Calu3 (cell line): ENCODE measurements at places on chromosomes 3 and 15. TPM values are rescaled to one million over a fixed set of nuclear protein-coding genes. Genes with fewer than 3 reads are reported as not detected.

Gene FBXW12
- total RNA-seq, result not detected in 2 replicates

Gene HHATL
- not detected in 2 replicates for total RNA-seq

Gene SMCO1
- not detected in 2 replicates for total RNA-seq

Gene KIF15
- 17.0 and 18.4 TPM in 2 replicates for total RNA-seq

Gene TRPM1
- not detected in 2 replicates for total RNA-seq

Gene CCDC54
- total RNA-seq, result not detected in 2 replicates

Gene CHRM5
- total RNA-seq, result not detected in 2 replicates

Gene MORC1
- total RNA-seq, result not detected in 2 replicates

DNA sequence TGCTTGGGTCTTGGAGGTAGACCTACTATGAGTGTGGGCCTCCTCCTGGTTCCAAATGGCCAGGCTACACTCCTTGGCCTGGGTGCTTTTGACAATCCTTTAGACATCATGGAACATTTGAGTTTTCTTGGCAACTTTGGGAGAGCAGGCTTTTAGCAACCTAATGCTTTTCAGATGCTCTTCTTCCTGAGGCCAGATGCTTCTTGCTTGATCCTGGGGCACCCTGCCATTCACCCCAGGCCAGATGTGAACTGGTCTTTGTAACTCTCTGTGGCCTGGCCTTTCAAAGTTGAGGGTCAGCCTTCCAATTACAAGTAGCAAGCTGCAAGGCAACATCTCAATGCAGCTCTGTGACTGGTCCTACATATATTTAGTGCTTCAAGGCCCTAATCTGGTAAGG is 40.5 kb downstream of the RTP1 start:
- DNase-seq, result no peak

GRCh38 chr3:71033681-71034220 is 549.8 kb downstream of the FOXP1 start:
- no peak for DNase-seq

DNA sequence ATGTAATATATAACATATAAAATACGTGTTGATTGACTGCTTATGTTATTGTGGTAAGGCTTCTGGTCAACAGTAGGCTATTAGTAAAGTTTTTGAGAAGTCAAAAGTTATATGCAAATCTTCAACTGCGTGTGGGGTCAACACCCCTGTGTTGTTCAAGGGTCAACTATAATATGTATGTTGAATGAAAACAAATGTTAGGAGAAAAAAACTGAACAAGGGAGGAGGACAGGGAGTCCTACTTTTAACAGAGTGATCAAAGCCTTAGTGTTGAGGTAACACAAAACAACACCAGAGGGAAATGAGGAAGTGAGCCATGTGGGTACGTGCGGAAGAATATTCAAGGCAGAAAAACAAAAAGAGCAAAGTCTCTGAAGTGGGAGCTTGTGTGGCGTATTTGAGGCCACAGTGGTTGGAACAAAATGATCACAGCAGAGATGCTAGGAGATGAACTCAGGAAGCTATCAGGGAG is 62.5 kb downstream of the SFMBT1 start:
- DNase-seq, result no peak

DNA sequence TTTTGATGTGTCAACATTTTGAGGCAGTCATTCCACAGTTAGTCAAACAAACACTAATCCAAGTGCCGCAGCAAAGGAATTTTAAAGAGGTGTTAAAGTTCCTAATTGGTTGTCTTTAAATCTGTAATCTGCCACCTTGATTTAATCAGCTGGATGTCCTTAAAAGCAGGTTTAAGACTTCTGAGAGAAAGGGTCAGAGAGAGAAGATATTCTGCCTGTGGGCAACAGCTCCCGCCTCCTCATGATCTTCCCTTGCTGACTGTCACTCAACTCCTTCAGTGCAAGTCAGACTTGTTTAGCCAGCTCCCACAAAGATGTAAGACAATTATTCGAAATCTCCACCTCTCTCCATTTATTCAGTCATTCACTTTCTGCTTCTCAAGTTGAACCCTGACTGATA is 92.6 kb upstream of the MYRIP start:
- no peak for DNase-seq

DNA sequence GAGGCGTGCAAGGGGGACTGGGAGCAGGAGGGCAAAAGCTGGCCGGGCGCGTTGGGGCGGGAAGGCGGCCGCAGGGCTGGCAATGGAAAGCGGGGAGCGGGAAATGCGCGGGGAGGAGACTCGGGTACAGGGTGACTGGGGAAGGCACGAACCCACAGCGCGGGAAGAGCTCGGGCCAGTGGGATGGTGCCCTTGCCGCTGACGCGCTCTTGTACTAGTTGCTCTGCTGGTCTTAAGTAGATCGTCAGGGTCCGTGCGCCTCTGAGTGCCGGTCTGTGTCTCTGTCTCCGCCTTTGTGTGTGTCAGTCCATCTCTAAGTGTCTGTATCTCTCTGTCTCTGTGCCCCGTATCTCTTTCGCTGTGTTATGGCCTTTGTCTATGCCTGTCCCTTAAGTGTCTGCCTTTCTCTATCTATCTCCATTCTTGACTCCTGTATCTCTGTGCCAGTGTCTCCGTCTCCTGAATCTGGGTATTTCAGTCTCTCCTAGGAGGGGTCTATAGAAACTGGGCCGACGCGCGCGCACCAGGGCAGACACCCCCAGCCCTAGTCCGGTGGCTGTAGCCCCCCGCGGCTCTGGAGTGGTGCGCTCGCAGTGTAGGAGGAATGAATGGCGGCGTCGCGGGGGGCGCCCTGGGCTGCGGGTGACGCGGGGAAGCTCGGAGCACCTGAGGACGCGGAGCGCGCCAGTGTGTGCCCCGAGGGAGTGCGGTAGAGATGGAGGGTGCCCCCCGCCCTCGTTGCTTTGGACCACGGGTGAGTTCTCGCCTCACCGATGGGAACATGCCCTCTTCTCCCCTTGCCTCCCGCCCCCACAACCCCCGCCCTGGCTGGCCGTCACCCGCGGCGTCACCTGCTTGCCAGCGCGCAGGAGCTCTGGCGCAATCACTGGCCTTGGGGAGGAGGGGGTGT is 756 bp upstream of the CAMK2N2 start:
- DNase-seq, result peak; percentile 47

DNA sequence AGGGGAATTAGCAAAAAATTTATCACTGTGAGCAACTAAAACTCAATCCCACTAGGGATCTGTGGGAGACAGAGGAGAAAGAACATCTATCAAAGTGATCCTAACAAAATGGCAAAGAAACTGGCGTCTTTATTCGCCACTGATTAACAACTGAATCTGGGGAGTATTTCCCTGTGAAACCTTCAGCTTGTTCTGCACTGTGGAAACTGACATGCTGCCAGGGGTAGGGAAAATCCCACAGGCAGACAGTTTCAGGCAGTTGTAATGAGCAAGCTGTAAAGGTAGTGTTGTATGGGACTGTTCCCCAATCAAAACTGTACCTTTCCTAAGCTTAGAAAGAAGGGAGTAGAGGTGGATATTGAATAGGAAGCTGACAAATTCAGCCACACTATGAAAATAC is 611.7 kb downstream of the VGLL3 start:
- no peak for DNase-seq

DNA sequence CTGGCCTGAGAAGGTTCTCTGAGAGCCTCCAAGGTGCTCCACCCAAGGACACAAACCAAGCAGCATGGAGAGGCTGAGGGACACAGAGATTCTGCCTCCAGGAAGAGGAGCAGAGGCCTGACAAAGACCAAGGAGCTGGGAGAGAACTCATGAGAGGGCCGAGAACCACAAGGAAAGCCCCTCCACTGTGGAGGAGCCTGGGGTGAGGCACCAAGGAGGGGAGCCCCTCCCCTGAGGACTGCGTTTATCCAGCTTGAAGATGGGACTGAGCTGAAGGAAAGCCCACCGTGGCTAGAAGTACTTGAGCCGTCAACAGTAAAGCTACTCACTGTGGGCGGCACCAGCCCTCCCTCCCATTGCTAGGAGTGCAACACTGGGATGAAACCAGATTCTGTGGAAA is 63.1 kb upstream of the MEF2A start:
- DNase-seq, result no peak

- no peak for DNase-seq
Measured at GRCh38 chr3:51954105-51954504, 1.1 kb upstream of the GPR62 start.

DNA sequence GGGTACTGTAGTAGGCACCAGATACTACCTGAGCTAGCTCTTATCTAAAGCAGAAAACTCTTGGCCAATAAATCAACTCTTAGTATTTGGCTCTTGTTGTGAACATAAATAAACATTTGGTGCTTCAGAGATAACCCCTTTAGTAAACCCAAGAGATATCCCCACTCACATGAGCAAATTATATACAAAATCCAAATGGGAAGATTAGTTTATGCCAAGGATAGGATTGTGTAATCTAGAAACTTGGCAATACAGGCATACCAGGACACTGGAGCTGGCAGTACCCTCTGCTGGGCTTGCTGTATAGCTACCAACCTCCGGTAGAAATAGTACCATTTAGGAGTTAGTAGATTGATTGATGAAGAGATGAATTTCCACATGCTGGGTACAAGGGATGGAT is 127.0 kb downstream of the LIPC start:
- no peak for DNase-seq

DNA sequence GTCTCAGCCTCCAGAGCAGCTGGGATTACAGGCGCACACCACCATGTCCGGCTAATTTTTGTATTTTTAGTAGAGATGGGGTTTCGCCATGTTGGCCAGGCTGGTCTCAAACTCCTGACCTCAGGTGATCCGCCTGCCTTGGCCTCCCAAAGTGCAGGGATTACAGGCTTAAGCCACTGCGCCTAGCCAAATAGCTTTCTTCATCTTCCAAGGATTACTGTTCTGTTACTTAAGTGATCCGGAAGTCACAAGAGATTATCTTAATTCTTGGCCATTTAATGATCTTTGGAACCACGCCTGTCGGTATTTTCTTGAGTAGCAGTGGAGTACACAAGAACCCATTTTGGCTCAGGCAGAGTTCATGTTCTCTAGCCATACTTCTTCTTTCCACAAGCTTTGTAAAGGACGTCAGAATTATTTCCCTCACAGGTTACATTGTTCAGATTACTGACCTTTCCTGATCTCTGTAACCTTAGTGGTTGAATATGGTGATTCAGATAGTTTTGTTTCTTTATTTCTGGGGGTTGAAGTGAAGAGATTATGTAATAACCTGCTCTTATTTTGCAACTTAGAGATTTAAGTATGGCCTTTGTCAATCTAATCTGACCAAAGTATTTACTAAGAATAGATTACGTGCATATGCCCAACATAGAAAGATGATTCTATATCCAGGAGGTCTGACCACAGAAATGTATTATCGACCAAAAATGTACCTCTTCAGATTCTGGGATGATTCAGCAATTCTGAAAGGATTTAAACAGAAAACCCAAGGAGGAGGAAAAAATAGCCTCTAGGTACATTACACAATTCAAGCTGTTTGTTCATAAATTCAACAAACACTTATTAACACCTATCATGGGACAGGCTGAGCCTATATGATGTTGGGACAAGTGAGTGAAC is 132.2 kb downstream of the GREM1 start:
- DNase-seq, result no peak

- peak; percentile 37 for DNase-seq
Measured at GRCh38 chr3:192850451-192850981, 67.1 kb downstream of the MB21D2 start.

- no peak for DNase-seq
Measured at GRCh38 chr3:65573548-65574116, 465.1 kb downstream of the MAGI1 start.

DNA sequence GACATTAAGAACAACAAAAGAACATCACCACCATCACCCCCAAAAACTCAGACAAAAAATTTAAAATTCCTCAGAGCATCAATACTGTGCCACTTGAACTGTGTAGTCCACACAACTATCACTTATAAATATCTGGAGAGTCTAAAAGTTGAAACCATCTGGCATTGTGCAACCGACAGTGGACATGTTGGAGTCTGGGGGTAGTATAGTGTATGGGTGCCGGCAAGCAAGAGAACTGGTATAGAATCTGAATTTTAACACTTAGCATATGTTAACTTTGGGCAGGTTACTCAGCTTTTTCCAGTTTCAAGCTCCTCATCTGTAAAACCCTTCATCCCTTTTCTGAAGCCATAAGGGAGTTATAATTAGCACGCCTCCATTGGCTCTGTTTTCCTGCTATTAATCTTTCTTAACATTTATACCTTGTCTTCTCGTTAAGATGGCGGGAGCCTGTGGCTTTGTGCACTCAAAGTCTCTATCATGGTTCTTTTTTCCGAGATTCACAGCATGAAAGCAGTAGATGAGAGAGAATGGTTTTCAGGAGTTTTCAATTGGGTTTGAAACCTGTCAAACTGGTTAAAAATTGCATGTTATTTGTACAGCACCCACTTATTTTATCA is 255.7 kb upstream of the TBL1XR1 start:
- no peak for DNase-seq

DNA sequence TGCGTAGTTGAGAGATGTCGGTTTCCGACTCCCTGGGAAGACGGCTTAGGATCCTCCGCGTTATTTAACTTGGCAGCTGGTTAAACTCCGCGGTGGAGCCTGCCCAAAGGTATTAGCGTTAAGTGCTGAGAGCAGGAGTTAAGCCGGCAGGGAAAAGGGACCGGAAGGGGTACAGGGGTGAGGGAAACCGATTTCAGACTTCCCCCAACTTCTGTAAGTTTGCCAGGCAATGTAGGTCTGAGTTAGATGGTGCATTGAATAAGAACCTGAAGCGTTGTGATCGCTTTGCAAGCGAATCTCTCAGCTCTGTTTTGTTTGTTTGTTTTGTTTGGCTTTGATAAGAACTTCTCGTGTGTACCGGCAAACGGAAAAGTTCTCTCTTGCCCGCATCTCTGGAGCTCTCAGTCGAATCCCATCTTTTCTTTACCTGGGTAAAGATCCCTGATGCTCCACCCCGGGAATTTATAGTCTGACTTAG is 6.0 kb upstream of the FEZF2 start:
- no peak for DNase-seq

- DNase-seq, result peak; percentile 68
Measured at GRCh38 chr3:171967137-171967783, 72.1 kb upstream of the FNDC3B start.

GRCh38 chr3:81778678-81779182 is 17.3 kb upstream of the GBE1 start:
- no peak for DNase-seq

DNA sequence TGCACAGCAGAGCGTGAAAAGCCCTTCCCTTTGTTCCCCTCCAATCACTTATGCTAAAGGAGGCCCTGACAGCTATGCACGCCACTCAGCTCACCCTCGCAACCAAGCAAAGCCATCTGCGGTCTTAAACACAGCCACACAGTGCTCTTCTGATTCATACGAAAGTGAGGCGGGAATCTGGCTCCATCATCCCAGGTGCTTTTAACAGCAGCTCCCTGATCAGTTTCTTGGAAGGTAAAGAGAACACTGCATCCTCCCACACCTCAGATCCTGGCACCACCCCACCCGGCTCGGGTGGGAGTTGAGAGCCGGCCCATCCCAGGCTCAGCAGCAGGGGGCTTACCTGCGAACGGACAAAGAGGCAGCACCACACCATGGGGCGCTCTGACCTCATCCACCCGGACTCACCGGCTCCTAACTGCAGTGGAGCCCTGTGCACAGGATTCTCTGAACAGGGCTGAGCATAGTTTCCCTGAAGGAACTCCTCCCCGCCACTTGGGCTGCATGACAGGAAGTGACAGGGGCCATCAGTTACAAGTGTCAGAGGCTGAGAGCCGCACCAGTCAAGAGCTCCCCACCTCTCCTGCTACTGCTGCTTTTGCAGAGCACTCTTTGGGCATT is 114.3 kb upstream of the ARHGEF3 start:
- no peak for DNase-seq
